ENCODE measurements at places on chromosomes 4 and X.

DNA sequence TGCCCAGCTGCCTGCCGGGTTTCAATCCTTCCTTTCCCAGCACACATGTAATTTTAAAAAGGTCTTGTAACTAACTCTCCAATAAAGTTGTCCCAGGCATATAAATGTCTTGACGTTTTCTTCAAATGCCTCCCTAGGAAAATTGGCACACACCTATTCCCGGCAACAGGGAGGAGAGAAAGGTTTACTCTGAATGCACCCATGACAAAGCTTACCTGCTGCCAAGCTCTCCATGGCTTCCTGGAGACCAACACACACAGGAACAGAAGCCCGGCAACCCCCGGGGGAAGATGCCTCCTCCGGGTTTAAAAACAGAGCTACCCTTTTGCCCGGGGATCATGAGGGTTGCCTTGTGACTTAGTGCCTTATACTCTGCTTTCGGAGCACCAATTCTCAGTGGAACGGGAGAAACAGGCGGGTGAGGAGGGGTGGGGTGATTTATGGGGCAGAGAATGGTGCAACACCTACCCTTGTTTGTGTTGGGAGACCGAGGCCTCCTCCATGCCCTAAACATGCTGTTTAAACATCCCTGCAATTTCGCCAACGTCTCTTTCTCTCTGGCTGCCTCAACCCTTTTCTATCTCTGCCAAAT, 4.8 kb upstream of the GYG2 start:
- no peak for ATAC-seq

- no peak for ATAC-seq
Measured at GRCh38 chr4:23458054-23458453, 431.8 kb downstream of the PPARGC1A start.

GRCh38 chr4:95255396-95256107, 293.2 kb downstream of the UNC5C start:
- ATAC-seq: no peak

GRCh38 chr4:141548791-141549190, 87.6 kb upstream of the IL15 start:
- no peak for ATAC-seq

DNA sequence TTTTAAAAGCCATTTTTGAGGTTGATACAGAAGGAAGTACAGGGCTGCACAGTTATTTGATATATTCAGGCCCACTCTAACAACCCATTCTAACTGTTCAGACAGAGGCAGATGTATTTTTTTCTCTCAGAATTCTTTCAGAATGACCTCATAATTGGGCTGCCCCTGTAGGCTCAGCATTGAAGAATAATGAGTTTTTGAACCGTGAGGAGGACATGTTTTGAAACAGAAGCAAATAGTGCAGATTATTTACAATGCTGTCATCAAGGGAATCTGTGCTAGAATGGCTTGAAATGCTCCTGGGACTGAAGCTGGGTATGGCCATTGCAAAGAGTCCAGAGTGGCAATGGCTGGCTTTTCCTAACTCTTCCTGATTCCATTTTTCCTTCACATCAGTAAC, 158.1 kb downstream of the SOX3 start:
- no peak for ATAC-seq

DNA sequence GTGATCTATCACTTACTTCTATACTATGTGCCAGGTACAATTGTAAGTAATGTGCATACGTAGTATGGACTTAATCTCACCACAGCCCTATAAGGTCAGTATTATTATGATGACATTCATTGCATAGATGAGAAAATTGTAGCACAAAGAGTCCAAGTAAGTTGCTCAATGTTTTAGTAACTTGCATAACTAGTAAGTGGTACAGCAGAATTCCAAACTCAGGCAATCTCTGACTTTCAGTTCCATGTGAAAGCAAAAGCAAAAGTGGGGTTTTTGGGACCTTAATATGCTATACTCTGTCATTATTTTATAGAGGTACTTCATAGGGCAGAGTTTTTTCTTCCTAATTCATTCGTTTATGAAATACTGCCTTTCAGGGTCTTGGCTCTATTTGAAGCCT, 188.8 kb upstream of the VEGFC start:
- no peak for ATAC-seq

DNA sequence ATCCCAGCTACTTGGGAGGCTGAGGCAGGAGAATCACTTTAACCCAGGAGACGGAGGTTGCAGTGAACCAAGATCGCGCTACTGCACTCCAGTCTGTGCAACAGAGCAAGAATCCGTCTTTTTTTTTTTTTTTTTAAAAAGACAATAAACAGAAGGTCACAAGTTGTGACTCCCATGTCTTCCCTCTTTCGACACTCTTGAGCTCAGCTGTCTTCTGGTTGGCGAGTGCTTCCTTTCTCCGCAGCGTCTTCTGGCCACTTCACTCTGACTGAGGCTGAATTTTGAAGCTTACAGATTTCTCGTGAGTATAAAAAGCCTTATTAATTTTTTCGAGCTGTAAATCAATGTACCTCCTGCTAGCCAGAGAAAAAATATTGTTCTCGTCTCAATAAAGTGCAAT, 124.9 kb downstream of the STOX2 start:
- ATAC-seq: no peak

DNA sequence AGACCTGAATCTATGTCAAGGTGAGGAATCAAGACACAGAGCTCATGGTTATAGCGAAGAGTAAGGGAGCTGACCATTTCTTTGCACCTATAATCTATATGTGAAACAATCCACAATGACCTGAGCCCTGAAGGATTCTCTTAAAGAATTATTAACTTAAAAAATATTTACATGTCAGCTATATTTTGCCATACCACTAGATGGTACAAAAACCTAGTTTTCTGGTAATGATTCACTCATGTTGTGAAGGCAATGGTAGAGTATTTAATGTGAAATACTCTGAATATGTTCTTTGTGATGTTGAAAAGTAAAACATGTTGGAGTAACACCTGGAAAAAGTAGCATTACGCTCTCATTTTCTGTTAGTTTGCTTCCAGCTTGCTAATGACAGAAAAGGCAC, 40.0 kb downstream of the VGLL1 start:
- no peak for ATAC-seq

DNA sequence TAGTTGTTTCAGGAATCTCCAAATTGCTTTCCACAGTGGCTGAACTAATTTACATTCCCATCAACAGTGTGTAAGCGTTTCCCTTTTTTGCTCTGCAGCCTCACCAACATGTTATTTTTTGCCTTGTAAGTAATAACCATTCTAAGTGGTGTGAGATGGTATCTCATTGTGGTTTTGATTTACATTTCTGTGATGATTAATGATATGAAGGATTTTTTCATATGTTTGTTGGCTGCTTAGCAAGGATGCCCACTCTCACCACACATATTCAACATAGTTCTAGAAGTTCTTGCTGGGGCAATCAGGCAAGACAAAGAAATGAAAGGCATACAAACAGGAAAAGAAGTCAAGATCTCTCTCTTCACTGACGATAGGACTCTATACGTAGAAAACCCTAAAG, 472.4 kb downstream of the ZNF674 start:
- no peak for ATAC-seq

DNA sequence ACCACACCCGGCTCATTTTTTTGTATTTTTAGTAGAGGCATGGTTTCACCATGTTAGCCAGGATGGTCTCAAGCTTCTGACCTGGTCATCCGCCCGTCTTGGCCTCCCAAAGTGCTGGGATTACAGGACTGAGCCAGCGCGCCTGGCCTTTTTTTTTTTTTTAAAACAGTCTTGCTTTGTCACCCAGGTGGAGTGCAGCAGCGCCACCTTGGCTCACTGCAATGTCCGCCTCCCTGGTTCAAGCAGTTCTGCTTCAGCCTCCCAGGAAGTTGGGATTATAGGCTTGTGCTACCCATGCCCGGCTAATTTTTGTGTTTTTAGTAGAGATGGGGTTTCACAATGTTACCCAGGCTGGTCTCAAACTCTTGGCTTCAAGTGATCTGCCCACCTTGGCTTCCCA, 28.9 kb downstream of the ZFX start:
- no peak for ATAC-seq

DNA sequence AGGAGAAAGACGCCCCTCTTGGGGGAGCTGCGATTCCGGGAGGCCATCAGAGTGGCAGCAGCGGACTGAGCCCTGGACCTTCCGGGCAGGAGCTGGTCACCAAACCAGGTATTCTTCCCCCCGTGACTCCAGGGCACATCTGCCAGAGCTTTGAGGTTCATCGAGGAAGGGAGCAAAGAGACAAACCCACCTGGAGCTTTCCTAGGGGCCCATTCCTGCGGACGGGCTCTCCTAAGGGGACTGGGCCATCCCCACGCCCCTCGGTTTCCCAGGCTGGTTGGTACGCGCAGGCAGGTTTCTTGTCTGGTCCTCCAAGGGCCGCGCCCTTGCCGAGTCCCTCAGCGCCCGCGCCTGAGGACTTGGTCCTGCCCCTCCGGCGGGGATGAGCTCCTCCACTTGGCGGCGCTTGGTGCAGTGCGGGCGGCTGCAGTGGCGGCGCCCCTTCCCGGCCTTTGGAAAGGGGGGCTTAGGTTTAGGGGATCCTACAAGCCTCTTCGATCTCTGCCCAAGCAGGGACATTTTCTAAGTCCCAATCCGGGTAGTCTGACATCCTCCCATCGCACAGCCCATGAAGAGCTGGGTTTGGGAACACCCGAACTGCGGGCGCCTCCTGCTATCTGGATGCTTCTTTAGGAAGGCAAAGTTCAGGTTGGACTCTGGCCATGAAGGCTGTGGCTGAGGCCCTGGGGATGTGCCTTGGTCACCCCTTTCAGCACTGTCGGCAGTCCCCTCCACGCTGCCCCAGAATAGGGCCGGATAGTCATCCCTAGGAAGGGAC, 538 bp downstream of the STBD1 start:
- peak; percentile 35 for ATAC-seq

GRCh38 chr4:102792361-102792936, 31.7 kb upstream of the MANBA start:
- ATAC-seq: no peak

DNA sequence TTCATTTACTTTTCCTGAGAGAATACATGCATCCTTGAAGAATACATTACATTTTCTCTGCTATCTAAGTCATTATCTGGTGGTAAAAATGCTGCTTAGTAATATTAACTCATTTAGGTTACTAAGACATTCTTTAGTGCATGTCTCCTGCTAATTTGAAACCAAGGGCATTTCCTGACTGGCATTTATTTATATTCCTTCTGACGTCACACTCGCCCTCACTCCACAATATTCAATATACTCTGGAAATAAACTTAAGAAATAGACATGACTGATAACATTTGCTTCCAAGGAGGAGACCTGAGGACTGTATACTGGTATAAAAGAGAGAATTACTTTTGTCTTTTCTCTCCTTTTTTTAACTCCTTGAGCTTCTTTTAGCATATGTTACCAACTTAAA, 619.5 kb upstream of the SMIM31 start:
- ATAC-seq: no peak

DNA sequence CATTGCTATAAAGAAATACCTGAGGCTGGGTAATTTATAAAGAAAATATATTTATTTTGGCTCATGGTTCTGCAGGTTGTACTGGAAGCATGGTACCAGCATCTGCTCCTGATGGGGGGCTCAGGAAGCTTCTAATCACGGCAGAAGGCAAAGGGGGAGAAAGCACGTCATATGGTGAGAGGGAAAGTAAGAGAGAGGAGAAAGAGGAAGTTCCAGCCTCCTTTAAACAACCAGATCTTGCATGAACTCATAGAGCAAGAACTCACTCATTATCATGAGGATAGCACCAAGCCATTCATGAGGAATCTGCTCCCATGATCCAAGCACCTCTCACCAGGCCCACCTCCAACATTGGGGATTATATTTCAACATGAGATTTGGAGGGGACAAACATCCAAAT, 125.0 kb upstream of the GRPR start:
- ATAC-seq: no peak

All from activated T-helper 17 cell treated with anti-CD3 and anti-CD28 coated beads, Interleukin-2, amount 50 U/mL, for 72 hours (primary cell).